Suprapubic skin (tissue), 4 donors: ENCODE measurements at places on chromosomes 5 and 9.

- DNase-seq, result no peak
Observed at GRCh38 chr9:94881023-94881422, 154.5 kb downstream of the AOPEP start.

- no peak for DNase-seq
Observed at GRCh38 chr5:134028496-134028895, 23.7 kb upstream of the VDAC1 start.

DNA sequence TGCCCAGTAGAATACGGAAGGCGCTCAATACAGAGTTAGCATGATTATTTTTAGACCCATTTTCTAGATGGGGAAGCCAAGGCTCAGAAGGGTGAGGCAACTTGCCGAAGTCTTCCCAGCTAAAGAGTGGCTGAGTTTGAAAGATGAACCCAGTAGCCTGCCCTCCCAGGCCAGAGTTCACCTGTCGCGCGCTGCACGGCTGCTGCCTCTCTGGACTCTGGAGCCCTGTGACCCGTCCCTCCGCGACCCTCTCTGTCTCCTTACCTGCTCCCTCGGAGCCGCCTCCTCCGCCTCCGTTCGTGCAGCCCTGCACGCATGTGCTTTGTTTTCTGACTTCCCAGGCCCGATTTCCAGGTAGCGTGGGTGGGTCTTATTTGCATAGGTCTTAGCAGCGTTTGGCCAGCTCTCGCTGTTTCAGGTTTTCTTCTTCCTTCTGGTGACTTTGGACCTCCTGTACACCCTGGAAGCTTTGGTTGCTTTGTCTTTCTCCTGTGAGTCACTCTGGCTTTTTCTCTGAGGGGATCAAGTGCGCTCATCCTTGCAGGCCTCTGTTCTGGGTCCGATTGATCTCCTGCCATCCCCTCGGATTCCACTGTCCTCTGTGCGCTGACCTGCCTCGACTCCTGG lies at the start of gene RNF183:
Gene RNF183, minus strand, starts transcription at position 585 of the 627 bp plus-strand sequence. CDS start 5,192 bp downstream, outside the sequence.
- no peak for DNase-seq

GRCh38 chr5:22852807-22853660 lies at the start of gene CDH12:
Gene CDH12, minus strand, starts transcription at chr5:22853344.
- DNase-seq, result no peak

- DNase-seq, result no peak
Observed at GRCh38 chr5:44806608-44807007, 2.1 kb upstream of the MRPS30 start.

DNA sequence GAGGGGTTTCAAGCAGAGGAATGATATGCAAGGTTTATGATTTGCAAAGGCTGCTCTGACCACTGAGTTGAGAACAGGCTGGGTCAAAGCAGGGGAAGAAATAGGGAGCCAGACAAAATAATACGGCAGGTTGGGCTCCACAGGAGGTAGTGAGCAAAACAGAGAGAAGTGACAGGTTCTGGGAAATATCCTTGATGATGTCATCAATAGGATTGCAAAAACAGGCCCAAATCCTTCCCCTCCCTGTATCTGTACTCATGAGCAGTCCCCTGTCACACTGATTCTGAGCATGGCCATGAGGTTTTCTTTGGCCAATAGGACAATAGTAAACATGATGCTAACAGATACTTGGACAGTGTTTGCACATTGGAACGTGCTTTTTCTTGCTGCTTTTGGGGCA lies 471.8 kb upstream of the BRINP1 start:
- DNase-seq, result no peak

DNA sequence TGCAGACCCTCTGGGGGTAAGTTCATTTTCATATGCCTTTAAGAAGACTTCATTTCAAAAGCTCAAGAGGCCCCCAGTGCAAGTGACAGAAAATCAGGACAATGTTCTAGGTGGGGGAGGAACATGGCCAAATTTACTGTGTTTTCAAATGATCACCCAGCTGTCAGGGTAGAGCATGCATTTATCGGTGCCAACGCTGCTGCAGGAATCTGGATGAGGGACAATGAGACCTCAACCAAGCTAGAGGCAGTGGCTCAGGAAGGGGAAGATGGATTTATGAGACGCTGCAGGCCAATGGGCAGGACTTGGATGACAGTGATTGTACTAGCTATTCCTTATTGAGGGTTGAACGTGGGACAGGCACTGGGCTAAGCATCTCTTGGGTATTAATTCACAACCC lies 278.4 kb downstream of the ASTN2 start:
- DNase-seq, result no peak

DNA sequence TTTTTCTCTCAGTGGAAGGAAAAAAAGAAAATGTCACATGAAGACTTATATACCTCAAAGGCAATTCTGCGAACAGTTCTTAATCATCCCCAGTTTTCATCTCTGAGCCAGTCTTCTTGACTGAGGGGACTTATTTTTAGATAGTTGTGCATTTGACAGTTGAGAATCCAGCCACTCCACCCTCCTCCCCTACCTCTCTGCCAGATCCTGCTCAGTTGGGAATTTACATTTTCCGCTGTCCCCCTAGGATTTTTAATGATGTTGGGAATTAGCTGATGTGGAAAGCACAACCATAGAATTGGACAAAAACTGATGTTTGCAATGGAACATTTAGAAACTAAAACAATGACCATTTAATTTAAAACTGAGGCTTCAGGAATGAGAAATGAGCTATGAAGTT lies 194.3 kb upstream of the PIK3R1 start:
- DNase-seq, result no peak

DNA sequence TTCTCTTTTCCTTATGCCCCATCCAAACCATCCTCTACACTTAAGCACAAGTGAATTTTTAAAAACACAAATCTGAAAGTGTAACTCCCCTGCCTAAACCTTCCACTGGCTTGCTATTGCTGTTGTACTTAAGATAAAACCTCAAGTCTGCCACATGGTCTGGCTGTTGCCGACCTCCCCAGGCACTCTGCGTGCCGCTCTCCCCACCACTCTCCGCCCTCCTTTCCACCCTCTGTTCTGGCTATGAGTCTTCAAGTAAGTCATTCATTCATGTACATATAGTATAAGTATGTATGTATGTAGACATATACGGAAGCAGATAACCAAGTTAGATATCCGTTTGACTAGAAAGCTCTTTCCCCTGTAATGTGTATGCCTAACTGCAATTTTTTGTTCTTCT lies 94.7 kb upstream of the ANKRD55 start:
- DNase-seq, result no peak

GRCh38 chr5:1241509-1242080 lies 16.4 kb downstream of the SLC6A18 start:
- DNase-seq, result no peak

DNA sequence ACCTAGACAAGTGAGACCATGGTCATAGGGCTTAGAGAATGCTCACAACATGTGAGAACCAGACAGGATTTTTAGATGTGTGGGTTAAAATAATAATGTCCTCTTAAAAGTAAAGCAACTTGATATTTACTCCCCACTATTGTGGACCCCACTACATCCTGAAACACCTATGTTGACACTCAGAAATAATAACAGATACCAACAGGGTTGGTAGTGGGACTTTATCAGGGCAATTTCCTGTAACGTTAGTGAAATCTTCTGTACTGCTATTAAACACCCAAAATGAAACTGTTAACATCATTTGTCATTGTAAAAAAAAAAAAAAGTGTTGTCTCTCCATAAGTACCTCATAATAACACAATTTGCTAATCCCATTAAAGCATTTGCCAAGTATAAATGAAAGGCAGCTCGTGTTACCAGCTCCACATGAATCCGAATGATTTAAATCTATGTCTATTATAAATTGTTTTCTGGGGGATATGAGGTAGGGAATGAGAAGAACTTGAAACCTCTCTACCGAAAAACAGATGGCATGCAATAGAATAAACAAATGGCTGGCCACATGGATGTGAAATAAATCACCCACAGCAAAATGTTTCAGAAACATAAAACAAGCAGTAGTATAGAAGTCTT lies 285.9 kb downstream of the ARHGEF28 start:
- DNase-seq, result no peak

DNA sequence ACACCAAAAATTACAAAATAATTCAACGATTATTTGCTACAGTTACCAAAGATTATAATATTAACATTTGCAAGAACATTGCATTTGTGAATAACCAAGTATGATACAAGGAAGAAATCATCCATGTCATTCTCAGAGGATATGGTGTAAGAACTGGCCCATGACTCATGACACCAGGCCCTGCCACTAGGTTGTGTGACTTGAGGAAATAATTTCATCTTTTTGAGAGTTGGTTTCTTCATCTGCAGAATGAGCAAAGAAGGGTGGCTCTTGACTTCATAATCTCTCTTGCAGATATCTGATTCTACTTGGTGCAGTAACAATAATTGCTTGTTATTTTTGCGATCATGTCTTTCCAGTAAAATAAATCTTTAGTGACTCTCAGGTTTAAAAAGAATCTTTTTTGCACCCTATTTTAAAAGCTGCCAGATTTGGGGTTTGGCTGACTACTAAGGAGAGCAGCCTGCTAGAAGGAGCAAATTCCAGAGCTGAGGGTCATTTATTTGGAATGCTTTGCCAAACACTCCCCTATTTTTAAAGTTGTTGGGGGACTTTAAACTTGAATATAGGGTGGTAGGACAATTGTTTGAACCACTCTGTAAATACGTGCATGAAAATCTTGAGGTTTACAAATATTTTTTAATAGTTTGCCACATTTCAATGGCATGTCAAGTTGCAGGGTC lies 23.5 kb downstream of the ITGA1 start:
- no peak for DNase-seq

GRCh38 chr5:123263859-123264258 lies 159.3 kb downstream of the CEP120 start:
- no peak for DNase-seq

- DNase-seq, result no peak
Observed at GRCh38 chr5:148620696-148621095, 33.6 kb downstream of the HTR4 start.

DNA sequence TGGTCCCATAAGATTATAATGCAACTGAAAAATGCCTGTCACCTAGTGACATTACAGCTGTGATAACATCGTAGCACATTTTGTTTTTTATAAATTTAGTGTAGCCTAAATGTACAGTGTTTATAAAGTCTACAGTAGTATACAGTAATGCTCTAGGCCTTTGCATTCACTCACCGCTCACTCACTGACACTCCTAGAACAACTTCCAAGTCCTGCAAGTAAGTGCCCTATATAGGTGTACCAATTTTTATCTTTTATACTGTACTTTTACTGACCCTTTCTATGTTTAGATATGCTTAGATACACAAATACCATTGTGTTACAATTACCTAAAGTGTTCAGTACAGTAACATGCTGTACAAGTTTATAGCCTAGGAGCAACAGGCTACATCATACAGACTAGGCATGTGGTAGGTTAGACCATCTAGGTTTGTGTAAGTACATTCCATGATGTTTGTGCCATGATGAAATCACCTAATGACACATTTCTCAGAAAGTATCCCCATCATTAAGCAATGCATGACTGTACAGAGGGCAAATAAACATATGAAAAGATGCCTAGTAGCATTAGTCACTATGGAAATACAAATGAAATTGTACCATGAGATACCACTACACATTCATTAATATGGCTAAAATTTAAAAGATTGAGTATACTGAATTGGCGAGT lies 127.6 kb downstream of the TRPM6 start:
- no peak for DNase-seq

- DNase-seq, result no peak
Observed at GRCh38 chr5:178785999-178786398, 55.5 kb upstream of the ZNF354A start.

DNA sequence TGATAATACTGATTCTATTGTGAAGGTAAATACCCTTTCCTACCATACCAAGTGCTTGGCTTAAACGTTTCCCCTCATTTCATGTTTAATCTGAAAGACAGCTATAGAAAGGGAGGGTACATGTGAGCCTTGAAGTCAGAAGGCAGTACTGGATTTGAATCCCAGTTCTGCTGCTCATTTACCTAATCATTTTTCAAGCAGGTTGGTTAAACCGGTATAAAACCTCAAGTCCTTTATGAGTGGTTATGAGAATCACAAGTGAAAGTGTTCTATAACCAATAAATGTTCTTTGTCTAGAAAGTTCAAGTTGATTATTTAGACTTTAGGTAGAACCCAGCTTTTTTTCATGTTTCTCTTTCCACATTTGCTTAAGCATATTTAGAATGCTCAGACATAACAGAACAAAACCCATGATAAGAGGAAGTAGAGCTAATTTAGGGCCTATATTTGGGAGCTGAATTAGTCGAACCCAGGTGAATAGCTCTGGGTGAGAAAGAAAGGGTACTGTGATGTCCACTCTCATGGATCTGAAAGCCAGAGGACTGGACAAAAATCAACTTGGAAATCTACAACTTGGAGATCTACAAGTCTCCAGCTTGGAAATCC lies 29.7 kb upstream of the F2RL2 start:
- no peak for DNase-seq

GRCh38 chr9:4559261-4560182 lies 69.3 kb downstream of the SLC1A1 start:
- DNase-seq, result no peak
